ENCODE measurements at places on chromosomes 1 and 21. TPM values are rescaled to one million over a fixed set of nuclear protein-coding genes. Genes with fewer than 3 reads are reported as not detected.

DIO1 gene
- total RNA-seq = not detected

COL9A2 gene
- total RNA-seq = 0.59 TPM

BEND5 gene
- 0.35 TPM for total RNA-seq

TTC34 gene
- total RNA-seq = 0.12 TPM

PGLYRP4 gene
- not detected for total RNA-seq

PBXIP1 gene
- 101 TPM for total RNA-seq

Data from smooth muscle cell of the coronary artery (primary cell).